NCI-H69 (cell line): ENCODE measurements at places on chromosomes 2 and 18.

GRCh38 chr2:105853354-105854088, 108.8 kb downstream of the NCK2 start:
- no peak for DNase-seq

- peak; percentile 27 for DNase-seq
Observed at GRCh38 chr2:121947674-121948073, 192.2 kb downstream of the TSN start.

GRCh38 chr18:62280058-62280457, 45.1 kb upstream of the TNFRSF11A start:
- DNase-seq = peak; percentile 56

- DNase-seq = no peak
Observed at GRCh38 chr2:129936334-129936934, 43.0 kb upstream of the RAB6C start.

- no peak for DNase-seq
Observed at GRCh38 chr2:214607051-214607450, 196.2 kb downstream of the VWC2L start.

GRCh38 chr2:105380432-105381100, 18.3 kb downstream of the FHL2 start:
- DNase-seq = no peak

- DNase-seq = no peak
Observed at GRCh38 chr2:226552571-226553285, 246.9 kb downstream of the IRS1 start.

DNA sequence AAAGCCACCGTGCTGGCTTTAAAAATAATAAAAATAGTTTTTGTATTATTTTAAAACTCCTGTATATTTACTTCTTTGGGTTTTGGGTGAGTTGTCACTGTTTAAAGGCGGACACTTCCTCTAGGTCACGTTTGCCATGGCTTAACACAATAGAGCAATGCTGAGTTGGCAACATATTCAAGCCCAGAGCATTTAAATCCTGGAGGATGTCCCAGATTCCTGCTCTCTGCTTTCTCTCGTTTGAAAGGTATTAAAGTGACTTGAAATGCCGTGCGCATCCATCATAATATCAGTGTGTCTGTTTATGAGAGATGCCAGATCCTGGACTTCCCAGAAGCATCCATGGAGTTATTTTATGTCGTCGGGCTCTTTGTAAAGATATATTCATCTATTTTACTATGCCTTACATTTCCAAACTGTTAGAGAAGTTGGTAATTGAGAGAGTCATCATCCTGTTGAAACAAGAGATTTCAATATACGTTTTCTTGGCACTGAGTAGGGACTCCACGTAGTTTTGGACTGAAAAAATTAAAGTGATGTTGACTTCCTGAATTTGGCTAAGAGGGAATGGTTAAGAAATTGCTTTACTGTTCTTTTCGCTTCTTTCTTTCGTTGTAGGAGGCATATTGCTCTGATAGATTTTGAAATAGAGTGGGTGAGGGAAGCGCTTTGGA, 150.6 kb downstream of the ZNF236 start:
- no peak for DNase-seq

DNA sequence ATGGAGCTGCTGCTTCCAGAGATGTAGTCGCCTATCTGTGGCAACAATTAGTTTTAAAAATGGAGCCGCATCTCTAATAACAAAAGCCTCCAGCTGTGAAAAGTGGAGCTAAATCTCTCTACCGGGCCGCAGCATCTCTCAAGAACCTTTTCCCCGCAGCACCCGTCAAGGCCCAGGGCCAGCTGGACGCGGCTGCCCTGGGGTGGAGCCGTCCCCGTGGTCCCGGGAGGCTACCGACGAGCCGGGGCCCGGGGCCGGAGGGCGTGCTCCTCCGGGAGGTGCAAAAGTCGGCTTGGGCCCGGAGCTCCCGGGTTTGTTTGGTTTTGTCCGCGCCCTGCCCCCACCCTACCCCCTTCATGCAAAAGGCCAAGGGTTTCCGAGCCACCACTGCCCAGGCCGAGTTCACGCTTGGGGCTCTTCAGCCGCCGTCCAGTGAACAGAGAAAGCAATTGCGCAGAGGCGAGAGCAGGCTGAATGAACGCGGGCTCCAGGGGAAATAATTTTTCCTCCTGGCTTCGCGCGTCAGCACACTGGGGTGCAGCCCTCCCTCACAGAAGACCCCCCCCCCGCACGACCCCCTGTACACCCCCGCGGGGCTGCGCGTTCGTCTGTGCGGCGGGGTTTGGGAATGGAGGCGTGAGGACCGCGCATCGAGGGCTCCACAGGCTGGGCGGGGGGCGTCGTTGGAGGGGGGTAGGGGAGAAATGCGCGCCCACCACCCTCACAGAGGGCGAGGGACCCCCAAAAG, 557 bp upstream of the GREB1L start:
- DNase-seq = peak; percentile 87

DNA sequence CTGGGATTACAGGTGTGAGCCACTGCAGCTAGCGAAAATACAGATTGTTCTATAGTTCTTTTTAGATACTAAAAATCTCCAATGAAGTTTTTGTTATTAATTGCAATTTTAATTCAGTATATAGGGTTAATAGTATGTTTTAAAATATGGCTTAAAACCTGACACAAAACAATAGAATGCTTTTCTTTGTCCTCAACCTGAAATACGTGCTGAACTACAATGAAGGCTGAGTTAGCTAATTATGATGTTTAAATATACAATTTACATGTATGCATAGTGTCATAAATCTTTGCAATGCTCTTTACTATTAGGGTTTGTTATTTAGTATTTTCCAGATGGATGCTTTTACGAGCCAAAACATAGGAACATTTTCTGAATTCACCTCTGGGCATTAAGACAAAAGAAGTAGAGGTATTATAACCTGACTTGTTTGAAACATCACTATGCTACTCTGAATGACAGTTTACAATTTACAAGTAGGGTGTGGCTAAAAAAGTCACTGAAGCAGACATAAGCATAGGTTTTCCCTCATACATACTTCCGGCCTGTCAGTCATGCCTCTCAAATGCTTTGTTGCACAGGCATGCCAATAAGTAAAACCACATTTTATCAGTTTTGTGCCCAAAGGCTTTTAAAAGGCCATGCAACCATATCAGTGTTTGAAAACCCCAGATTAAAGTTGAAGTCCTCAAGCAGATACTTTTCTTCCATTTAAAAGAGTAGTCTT, 168.3 kb downstream of the OTX1 start:
- peak; percentile 70 for DNase-seq

DNA sequence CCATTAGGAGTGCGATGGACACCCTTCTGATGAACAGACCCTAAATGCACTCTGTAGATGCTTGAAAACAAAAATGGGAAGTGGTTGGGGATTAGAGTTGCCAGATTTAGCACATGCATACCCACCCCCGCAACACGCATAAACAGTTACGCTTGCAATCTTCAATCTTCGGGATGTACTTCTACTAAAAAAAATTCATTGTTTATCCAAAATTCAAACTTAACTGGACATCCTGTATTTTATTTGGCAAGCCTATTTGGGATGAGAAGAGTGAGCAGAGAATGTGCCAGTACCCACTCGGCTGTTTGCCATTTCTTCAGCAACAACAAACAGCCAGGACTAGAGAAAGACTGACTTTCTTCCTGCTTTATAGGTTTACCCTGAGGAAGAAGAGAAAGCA, 18.4 kb downstream of the KIAA2012 start:
- DNase-seq = no peak

- DNase-seq = no peak
Observed at GRCh38 chr2:77104554-77104953, 417.6 kb downstream of the LRRTM4 start.

DNA sequence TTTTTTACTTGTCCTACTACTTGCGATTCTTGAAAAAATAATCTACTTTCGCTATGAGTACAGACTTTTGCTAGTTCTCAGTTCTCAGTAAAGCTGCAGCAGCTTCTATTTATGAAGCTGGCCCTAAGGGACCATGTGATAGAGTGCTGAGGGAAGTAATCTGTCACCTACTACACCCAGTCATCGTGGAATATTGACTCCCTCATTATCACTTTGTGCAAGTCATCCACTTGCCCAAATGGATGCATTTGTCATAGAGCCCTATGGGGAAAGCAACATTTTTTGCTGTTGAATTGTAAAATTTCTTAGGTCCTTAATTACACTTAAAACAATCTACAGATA, 1919.8 kb downstream of the SUCLG1 start:
- no peak for DNase-seq

- DNase-seq = no peak
Observed at GRCh38 chr18:11998193-11998592, 16.9 kb downstream of the IMPA2 start.

- DNase-seq = no peak
Observed at GRCh38 chr18:35603528-35603927, 22.0 kb downstream of the GALNT1 start.

GRCh38 chr2:167862296-167862695, 385.1 kb downstream of the STK39 start:
- no peak for DNase-seq

DNA sequence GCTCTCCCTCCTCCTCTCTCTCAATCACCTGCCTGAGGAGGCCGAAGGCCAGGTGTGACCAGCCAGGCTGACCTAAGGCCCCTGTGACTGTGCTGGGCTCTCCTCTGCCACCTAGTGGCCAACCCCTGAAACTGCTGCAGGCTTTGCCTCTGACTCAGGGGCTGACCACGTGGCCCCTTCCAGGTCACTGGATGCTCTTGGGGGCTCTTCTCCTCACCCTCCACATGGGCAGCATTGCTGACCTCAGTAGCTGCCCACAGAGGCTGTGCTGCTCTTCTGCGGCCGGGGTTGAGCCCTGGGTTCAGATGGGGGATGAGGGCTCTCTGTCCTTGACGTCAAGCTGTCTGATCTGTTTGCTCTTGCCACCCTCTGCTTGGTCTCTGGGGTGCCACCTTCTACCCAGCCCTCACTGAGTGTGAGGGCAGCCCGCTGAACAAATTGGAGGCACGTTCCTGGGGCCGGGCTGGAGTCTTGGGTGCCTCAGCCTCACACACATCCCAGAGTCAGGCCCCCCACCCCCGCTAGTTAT, 122.7 kb downstream of the TWIST2 start:
- DNase-seq = peak; percentile 7

DNA sequence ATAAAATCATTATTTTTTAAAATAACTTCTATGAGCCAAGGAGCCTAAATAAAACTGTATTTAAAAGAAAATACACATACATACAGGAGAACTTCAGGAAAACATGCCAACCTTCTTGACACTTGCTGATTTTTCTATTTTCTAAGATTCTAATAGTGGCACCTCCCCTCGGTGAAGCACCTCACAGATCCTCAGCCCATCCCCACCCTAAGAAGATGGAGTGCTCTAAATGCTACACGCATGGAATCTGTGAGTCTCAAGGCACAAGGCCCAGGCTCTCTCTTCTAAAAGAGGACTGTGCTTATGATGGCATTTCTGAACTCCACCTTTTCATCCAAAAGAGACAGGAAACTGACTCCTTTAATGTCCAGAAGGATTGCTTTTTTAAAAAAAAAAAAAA, 56.3 kb downstream of the RTTN start:
- no peak for DNase-seq

DNA sequence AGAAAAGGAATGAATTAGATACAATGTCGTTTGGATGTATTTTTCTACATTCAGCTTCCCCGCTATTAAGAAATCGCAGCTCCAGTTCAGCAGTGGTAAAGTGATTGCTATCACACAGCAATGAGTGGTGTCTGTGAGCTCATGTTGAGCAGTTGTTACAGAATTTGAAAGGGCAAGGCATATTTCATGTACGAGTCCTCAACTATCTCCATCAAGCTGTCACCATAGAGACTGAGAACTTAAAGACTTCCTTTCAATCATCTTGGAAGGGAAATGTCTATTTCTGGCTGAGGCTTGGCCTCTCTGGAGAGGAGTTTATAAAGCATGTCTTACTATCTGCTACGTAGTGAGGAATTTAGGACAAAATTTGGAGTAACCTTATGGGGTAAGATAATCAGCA, 24.4 kb upstream of the FAM117B start:
- no peak for DNase-seq

DNA sequence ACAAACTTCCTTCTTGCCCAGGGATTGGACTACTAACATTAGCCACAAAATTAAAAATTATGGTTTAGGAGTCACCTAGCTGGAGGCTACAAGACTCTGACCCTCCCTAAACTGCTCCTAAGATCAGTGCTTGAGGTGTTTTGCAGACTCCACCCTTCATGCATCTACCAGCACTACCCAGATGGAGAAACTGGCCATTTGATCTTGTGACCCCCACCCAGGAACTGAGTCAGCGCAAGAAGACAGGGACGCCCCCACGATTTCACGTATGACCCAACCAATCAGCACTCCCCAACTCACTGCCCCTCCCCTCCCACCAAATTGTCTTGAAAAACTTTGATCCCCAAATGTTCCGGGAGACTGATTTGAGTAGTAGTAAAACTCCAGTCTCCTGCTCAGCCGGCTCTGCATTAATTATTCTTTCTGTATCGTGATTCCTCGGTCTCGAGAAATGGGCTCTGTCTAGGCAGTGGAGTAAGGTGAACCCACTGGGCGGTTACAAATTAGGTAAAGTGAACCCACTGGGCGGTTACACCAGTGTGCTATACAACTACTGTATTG, 40.1 kb upstream of the CCDC88A start:
- no peak for DNase-seq

DNA sequence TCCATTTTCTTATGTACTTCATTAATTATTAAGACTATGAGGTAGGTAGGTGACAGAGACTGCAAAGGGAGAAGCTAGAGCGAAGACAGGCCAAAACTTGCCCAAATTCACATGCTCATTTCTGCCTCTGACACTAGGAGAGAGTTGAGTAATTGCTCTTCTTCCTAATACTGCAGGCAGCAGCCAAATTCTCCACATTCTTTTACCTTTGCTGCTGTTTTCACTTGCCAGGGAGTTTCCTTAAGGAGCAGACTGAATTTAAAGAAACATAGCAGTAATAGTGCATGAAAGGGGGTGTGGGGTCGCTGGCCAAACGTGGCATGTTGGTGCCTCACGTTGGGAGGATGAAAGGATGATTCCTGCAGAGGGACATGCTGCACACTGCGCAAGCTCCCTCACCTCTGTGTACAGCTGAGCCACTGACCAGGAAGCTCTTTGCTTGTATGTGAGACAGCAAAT, 12.3 kb downstream of the CRIM1 start:
- DNase-seq = no peak

- peak; percentile 19 for DNase-seq
Observed at GRCh38 chr2:216372761-216373291, 543 bp upstream of the MARCHF4 start.

- no peak for DNase-seq
Observed at GRCh38 chr2:106115250-106115649, 78.9 kb downstream of the UXS1 start.

- no peak for DNase-seq
Observed at GRCh38 chr2:9053534-9053931, 50.0 kb upstream of the MBOAT2 start.

- DNase-seq = no peak
Observed at GRCh38 chr2:136909777-136910176, 144.4 kb downstream of the THSD7B start.
